ENCODE measurements at places on chromosomes 2 and 18.

DNA sequence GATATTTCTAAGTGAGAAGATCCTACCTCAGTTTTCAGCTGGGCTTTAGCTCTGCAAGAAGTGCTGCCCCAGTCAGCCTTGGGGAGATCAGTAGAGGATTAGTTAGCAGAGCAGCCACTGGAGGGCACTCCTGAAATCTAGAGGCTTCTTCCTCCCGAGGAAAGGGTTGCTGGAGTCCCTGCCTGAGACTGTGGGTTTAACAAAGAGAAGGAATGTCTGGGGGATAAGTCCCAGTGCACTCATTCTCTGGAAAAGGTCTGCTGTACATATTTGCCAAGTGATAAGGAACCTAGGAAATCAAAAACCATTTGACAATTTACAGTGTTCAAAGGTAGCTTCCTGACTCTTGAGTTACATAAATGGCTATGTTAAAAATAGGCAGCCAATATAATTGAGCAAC is 207.2 kb downstream of the SLC8A1 start:
- peak; percentile 86 for DNase-seq

DNA sequence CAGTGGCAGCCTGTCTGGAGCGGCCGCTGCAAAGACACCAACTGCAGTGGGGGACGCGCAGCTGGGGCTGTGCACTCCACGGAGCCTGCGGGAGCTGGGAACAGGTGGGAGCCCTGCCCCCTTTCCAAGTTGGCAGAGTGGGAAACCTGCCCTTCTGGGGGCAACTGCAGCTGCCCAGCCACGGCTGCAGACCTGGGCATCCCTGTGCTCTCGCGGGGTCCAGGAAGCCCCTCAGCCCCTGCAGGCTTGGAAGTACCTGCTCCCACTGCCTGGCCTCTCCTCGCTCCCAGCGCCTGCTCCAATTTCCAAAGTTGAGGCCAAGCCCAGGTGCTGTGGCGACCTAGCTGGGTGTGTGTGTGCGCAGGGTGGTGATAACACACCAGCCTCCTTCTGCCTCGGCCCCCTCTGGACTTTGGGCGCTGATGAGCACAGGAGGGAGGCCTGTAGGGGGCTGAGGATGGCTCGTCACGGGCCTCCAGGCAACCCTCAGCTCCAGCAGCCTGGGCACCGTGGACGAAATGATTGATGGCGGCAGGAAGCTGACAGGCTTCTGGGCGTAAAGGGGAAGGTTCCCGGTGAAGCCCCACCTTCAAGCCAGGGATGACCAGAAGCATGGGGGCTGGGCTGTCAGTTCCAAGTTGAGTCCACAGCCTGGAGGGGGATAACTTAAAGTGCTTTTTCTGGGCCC is 76.9 kb downstream of the PTPN4 start:
- DNase-seq = no peak

DNA sequence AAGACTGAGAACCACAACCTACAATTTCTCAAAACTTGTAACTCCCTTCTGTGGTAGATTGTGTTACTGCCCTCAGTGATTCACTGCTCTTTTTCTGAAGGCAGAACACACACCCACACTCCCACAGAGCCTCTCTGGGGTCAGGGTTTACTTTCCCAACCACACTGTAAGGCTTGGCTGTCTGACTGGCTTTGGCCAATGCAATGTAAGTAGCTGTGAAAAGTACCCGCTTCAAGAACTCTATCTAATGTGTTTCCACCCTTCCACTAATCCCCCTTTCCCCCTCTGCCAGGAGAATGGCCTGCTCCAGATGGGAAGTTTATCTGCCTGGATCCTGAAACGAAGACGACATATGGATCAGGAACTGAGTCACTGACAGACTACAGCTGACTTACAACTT is 222.7 kb downstream of the CDH2 start:
- DNase-seq = peak; percentile 80

GRCh38 chr2:182717416-182717815 is 1.4 kb downstream of the DNAJC10 start:
- DNase-seq = no peak

DNA sequence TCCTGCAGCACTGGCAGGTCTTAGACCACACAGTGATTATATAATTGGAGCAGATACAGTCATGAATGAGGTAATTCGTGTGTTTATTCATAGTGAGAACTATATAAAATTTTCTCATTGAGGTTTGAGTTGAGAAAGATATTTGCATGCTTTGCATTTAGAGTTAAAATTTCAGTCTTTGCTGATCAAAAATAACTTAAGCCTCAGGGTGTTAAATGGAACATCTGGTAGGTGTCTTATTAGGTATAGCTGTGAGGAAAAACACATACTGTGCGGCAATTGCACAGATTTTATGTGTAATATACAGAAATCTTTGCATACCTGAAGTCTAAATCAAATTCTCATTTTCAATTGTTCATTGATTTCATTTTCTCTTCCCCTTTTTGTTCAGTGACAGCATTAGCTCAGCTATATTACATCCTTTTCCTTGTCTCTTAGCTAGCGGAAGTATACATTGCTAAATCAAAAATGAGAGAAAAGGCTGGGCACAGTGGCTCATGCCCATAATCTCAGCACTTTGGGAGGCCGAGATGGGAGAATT is 21.2 kb downstream of the GORASP2 start:
- no peak for DNase-seq

DNA sequence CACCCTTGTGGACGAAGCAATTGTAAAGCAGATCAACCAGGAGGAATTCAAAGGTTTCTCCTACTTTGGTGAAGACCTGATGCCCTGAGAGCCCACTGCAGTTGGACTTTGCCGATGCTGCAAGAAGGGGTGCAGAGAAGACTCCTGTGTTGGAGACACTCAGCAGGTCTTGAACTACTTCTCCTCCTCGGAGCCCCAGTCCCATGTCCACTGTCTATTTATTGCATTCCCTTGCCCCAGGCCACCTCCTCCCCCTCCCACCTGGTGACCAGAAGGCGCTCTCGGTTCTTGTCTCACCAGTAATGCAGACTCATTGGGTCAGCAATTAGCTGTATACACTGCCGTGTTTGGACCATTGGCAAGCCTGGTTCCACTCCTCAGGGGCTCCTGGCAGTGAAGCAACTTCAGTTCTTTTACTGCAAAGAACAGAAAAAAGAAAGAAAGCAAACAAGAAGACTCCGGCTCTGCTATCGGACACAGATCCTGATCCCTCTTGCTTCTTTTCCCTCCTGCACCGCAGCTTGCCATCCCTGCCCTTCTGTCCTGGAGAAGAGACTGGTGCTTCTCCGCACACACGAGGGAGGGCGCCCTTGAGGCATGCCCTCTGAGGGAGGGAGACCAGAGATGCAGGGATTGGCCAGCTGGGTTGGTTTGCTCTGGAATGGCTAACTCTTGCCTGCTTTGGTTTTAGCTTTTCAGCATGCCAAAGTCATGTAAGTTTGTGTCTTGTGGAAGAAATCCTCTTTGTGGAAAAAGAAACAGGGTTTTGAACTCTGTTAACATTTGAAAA is 112.2 kb upstream of the EPAS1 start:
- DNase-seq = no peak

GRCh38 chr2:63819765-63820717 is 21.7 kb upstream of the UGP2 start:
- DNase-seq = no peak

GRCh38 chr18:77254711-77255405 is 5.2 kb downstream of the GALR1 start:
- no peak for DNase-seq

DNA sequence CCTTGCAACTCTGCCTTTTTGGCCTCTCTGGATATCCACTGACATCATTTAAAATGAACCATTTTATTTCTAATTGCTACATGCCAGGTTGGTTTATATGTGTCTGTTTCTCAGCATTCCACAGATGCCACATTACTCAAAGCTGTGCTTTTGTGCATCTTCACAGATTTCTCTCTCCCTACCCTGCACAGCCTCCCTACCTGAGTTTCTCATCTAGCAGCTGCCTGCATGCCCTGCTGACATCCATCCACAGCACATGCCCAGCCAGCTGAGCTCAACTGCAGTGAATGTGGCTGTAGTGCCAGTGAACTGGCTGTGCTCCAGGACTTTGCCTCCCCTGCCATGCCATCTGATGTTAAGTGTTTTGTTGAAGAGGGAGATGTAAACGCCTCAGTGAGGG is 44.5 kb downstream of the PKP4 start:
- no peak for DNase-seq

GRCh38 chr2:232886632-232887031 is 16.6 kb downstream of the SNORC start:
- no peak for DNase-seq

DNA sequence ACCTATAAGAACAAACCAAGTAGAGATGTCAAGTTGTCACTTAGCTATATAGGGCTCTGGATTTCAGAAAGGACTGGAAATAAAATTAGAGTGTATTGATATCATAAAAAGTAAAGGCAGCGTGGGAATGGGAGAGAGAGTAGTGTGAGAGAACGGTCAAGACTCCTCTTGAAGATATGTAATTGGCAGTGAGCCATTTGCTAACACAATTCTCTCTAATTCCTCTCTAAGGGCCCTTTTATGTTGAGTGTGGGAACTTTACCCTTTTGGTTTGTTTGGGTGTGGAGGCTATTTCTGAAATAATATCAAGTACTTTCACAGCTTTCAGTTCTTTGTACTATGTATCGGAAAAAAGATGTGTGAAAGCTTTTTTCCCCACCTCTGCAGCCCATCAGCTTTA is 196.8 kb downstream of the LRRTM4 start:
- DNase-seq = no peak

GRCh38 chr2:4762951-4763376 is 929.2 kb upstream of the SOX11 start:
- DNase-seq = peak; percentile 20

DNA sequence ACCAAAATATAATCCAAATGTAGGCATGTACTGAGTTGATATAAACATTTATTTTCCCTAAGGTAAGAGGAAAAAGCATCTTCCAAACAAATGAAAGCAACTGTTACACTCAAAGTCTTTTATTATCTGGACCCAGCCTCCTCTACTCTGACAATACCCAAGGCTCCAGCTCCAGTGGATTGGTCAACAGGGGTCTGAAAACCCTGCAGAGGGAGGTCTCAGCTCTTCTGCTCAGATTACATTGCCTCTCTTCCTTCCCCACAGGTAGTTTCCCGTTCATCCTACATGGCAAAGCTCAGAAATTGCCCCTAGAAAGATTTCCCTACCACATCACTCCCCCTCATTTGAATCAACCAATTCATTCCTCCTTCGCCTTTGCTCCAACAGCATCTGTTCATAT is 457.0 kb downstream of the METTL4 start:
- DNase-seq = no peak

DNA sequence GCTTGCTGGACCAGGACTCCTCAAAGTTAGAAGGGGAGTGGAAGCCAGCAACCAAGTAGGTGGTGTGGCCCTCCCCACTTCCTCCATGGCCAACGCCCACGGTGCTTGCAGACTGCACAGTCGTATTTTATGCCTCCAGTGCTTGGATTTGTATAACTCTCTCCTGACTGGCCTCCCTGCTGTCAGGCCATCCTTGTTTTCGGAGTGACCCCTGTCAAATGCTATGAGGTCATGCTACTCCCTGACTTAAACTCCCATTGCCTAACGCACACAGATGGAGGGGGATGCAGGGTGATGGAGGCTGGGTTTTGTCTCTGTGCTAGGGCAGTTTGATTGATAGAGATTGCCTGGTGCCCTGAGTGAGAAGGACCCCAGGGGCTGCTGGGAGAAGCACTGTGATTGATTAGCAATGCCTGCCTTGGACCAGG is 36.1 kb downstream of the GLI2 start:
- DNase-seq = no peak

- no peak for DNase-seq
Observed at GRCh38 chr2:200021449-200022114, 66.2 kb downstream of the MAIP1 start.

GRCh38 chr2:224094413-224094812 is 55.3 kb upstream of the SERPINE2 start:
- no peak for DNase-seq

GRCh38 chr18:50038448-50038847 is 156.5 kb downstream of the MYO5B start:
- peak; percentile 34 for DNase-seq

GRCh38 chr2:85796046-85796340 is 42.2 kb downstream of the ATOH8 start:
- DNase-seq = no peak

DNA sequence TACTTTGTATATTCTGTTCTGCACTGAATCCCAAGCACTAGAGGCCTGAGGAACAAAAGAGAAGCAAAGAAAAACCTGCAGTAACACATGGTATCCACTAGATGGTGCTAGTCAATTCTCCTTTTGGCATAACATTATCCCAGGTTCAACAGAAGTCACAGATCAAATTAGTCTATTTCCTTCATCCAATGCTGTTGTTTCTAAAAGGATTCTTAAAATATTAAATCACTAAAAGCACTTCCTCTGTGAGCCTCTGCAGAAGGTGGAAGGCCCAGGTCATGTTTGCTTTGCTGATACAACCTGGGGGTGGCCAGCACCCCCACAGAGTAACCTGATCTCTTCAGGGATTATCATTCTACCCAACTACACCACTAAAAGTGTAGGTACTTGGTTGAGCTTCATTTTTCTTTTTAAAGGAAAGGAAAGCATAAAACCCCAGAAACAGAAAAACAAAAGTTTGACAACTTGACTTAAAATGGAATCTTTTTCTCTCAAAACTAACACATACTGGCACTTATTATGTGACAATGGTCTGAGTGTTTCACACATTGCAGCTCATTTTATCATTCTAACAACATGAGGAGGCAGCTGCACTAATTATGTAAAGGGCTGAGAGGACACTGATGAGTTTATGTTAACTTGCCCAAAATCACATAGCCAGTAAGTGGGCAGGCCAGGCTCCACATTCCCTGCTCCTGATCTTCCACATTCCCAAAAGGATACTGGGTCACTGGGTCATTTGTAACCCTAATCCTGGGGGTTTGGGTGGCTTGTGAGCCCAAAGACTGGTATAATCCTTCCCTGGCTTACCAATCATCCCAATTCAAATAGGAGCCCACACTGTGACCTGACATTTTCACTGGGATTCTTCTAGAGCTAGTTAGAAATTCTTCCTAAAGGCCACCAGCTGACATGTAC is 66.8 kb upstream of the DNER start:
- peak; percentile 63 for DNase-seq

DNA sequence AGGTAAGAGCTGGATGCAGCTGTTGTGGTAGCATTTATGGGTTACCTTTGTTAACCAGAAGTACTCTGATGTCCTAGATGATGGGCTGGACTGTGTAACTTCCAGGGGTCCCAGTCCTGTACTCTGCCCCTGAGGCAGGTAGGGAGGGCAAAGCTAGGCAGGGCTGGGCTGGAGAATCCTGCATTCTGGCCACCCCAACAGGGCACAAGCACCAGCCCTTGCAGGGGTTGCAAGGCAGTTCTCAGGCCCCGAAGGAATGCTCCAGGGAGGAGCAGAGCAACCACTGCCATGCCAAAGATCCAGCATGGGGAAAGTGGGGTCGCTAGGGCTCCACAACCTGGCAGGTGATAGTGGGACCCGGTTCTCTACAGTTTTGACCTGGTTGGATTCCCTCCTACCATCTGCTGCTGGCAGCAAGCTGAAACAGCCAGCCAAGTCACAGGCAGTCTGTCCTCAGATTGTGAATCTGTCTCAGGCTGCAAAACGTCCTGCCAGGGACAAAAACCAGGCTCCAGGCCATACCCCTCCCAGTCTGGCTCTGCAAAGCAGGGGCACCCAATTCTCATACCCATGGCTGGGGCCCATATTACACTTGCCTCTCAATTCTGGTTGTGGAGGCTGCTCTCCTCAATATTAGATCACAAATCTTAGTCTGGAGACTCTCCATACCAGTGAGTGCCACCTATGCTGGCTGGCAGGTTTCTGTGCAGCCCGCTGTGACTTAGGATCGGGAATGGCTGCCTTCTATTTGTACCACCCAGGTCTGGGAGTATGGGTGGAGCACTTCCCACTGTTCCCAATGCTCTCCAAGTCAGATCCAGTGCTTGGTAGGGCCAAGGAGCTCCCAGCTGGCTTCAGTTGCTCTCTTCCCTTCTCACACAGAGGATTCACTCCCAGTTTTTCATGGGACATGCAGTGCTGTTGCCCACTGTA is 61.1 kb downstream of the SMCHD1 start:
- no peak for DNase-seq

Measured in astrocyte of the spinal cord (primary cell).